ENCODE measurements at places on chromosomes 5 and 9.

DNA sequence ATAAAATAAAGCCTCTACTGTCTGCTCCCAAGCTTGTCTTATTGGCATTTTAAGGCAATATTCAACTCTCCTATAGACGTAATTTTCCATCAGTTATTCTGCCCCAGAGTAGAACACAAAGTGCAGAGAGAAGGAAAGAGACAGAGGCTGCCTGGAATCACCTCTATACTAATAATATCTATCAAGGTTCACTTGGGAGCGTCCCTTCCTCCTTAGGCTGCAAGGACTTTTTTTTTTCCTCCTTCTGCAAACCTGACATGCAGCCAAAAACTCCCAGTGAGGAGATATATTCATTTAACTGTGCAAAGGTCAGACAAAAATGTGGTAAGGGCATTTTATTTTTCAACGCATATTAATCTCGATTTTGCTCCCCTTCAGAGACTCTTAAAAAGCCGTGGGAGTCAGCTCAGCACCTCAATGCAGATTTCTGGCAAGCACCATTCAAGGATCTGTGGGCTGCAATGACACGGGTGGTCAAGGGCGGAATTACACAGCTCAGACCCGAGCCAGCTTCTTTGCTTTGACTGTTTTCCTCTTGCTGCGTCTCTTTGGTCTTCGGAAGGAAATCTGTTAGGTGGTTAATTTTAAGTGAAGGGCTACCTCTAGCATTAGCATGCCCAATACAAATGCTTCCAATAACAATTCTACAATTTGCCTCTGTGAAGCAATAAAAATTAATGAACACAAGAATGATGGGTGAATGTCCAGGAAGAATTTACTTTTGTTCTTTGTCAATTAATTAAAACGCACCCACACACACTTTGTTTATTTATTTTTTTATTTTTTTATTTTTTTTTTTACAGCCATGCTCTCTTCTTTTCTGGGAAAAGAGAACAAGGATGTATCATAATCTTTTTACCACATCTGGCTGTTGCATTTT is 587.7 kb upstream of the GRAMD2B start:
- DNase-seq, result no peak

DNA sequence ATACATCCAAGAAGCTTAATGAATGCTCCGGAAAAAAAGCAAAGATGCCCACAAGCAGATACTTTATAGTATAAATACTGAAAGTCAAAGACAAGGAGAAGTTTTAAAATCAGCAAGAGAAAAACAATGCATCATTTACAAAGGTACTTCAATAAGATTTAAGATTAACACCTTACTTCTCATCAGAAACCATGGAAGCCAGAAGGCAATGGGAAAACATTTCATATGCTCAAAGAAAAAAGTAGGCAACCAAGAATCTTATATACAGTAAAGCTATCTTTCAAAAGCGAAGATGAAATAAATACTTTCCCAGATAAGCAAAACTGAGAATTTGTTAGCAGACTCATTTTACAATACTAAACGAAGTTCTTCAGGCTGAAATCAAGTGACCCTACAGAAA is 51.1 kb downstream of the ABHD17B start:
- no peak for DNase-seq

- no peak for DNase-seq
These were observed 44.5 kb downstream of the TRIO start for GRCh38 chr5:14187660-14188059.

DNA sequence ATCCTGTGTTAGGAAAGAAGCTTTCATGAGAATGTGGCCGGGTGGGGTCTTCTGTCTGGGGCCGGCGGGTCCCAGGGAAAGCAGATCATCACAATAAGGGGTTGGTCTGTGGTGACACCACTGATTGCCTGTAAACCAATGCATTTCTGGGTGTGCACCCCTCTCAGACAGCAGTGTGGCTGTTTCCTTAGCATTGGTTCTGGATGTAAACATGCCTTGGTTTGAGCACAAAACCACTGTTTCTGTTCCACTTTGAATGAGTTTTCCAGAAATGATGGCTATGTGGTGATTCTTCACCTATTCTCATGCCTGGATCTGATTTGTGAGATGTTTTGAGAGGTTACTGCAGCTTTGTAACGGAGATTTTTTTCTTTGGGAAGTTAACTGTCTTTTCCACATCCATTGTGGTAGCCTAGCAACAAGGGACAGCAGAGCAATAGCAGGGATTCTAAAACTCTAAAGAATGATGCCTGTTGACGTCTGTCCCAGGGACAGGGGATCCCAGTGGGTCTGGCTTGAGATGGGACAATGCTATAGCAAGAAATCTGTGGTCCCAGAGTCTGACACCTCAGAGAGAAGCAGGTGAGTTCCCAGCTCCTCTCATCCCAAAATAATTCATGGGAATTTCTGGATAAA is at the start of gene CCDC192:
TSS of gene CCDC192 (plus strand) at position 466 of the 636 bp plus-strand sequence. CDS start at position 521, 55 bp downstream.
- DNase-seq, result no peak

- no peak for DNase-seq
These were observed 58.0 kb downstream of the FXN start for GRCh38 chr9:69093471-69094103.

DNA sequence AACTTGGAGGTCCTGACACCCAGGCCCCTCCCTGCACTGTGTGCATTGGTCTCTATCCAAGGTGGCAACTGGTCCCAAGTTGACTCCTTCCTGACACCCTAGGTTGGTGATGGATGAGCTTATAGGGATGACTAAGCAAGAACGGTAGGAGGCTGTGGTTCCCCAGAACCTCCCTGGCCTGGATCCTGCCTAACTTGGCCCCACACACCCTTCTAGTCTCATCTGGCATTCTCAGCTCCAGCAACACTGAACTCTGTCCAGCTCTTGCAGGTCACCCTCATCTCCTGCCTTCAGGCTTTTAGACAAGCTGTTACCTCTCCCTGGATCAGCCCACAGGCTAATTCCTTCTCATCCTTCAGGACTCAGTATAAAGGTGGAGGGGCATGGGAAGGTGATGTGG is 16.5 kb downstream of the AQP3 start:
- DNase-seq, result no peak

- no peak for DNase-seq
These were observed 129.7 kb upstream of the PCA3 start for GRCh38 chr9:76634356-76635054.

- DNase-seq, result no peak
These were observed 523.3 kb downstream of the LRRC70 start for GRCh38 chr5:63101870-63102269.

DNA sequence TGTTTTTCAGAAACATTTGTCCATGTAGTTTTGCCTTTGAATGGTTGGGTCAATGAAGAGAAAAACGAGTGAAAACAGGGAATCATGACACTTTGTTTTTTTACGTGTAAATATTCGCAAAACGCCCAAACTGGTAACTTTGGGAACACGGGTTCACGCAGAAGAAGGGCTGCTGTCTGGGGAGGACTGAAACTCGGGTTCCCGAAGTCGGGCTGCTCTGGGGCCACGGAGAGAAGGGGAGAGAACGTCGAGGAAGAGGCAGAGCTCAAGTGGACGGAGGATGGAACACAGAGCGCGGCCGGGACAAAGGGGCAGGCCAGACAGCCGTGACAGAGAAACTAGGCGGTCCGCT is 478 bp upstream of the SETD9 start:
- DNase-seq, result peak; percentile 12

DNA sequence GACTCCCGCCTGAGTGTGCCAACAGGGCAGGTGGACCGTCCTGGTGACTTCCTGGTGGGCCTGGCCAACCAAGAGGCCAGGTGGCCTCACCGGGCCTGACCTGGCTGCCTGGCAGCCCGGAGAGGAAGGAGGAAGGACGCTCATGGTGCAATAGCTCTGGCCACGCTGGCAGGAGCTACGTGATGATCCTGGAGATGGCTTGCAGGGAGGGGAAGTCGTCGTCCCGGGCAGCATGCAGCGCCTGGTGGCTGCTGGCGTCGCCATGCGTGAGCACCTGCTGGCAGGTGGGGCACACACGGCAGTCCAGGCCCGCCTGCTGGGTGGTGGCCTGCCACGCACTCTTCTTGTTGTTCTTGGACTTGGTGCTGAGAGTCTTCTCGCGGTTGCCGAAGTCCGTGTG is 26.3 kb downstream of the SPATA31C1 start:
- DNase-seq, result no peak

DNA sequence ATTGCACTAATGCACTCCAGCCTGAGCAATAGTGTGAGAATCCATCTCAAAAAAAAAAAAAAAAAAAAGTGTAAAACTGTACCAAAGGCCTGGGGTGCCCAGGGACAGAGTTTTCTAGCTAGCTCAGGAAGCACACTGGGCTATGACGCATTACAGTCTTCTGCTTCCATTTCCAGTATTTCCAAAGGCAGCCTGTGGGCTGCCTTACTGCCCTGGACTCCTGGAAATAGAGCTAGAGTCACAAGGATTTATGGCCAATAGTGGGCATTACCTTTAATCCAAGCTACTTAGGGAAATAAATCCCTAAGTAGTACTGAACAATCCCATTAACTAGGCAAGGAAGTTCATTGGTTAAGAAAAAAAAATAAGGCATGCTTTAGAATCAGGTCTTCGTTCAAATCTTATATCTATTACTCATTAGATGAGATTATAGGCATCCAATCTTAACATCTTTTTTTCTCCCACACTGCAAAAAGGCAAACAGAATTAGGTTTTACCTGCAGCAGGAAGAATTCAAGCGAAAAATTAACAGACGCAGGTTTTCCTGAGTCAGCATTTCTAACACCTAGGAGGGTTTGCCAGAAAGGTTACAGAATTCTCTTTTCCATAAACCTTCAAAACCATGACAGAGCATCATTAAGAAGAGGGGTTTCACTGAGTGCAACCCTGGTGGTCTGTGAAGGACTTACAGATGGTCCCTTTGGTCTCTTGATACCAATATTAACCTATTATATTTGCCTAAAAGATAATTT is 85.6 kb upstream of the CCDC112 start:
- no peak for DNase-seq

GRCh38 chr9:114351932-114352331 is 22.3 kb downstream of the ORM2 start:
- DNase-seq, result no peak

DNA sequence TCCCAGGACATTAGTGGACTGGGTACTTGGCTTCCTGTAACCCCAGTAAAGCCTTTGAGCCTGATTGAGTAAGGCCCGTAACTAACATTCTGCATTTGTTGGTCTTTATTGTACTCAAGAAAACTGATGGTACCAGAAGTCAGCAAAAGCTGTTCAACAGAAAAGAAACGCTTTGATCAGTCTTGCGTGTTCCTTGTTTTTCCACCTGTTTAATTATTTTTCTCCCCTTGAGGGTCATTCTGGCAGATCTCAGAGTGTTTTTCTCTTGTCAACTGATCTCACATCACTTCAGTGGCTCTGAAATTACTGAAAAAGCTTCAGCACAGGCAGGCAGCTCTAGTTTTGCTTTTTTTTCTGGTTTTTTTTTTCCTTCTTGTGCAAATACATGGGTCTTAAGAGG is 6.1 kb upstream of the TMEM268 start:
- no peak for DNase-seq

GRCh38 chr5:68367287-68367686 is 151.7 kb downstream of the PIK3R1 start:
- DNase-seq, result no peak

- no peak for DNase-seq
These were observed 37.1 kb downstream of the DNAJB5 start for GRCh38 chr9:35026671-35027070.

DNA sequence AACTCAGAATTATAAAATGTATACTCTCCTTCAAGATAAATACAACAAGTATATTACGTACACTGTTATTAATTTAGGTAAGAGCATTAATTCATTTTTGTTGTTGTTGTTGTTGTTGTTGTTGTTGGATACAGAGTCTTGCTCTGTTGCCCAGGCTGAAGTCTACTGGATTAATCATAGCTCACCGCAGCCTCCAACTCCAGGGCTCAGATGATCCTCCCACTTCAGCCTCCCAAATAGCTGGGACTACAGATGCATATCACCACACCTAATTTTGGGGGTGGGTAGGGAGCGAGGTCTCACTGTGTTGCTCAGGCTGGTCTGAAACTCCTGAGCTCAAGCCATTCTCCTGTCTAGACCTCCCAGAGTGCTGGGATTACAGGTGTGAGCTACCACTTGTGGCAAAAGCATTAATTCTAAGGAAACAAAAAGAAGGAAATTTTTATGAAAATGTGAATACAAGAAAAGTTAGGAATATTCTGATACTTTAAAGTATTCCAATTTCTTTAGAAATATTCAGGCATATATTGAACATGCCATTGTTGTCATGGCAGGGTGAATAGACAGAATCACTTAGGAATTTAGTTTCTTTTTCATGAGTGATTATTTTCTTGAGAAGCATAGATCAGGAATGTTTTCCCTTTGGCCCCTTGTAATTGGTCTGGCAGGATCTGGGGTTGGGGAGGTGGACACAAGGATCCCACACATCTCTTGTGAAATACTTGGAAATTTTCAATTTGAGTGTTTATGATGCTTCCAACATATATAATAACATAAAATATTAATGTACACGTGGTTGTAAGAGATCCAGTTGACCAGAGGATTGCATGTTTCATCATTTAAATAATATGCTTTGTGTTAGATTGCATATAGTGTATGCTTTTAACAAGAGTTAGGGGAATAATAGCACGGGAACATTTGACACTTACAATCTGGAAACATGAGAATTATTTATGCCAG is 263.6 kb downstream of the FANCC start:
- DNase-seq, result no peak

DNA sequence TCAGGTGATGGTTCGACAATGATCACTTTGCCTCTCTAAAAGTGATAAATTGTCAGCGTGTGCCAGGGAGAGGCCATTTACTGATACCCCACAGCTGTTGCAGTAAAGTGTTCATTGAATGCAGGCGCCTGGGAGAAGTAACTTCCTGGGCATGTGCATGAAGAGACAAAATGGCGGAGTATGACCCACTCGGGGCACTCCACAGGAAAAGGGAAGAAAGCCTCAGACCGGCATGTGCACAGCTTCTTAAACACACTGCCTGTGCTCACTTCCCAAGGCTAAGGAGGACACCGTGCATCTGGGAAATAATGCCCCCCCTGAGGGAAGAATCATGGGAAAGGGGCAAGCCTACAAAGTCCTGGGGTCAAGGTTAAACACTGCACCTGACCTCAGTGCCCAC is 329.5 kb downstream of the ICE1 start:
- no peak for DNase-seq

DNA sequence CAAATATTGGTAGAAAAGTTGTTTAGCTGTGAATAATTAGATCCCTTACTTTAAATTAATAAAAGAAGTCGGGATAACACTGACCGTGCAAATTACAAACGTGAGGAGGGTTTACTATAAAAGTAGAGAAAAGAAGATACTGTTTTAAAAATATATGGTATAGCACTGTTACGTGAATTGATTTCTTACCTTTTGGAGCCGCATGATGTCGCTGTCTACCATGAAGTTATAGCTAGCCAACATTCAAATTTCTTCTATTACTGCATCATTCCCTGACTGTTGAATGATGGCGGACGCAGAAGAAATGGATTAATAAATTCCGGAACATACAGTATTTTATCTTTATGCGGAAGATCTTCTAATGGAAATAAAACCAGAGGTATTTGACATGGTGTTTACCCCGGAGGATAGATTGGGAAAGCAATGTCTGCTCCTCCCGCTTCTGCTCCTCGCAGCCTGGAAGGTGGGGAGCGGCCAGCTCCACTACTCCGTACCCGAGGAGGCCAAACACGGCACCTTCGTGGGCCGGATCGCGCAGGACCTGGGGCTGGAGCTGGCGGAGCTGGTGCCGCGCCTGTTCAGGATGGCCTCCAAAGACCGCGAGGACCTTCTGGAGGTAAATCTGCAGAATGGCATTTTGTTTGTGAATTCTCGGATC is at the start of gene PCDHA6:
TSS of gene PCDHA6 (plus strand) at position 257 of the 658 bp plus-strand sequence. CDS start at position 389, 132 bp downstream.
- no peak for DNase-seq
